ENCODE measurements at places on chromosomes 3 and 15. TPM values are rescaled to one million over a fixed set of nuclear protein-coding genes. Genes with fewer than 3 reads are reported as not detected.

- no peak for DNase-seq
Measured at GRCh38 chr3:11548721-11549131, 95.0 kb downstream of the VGLL4 start.

DNA sequence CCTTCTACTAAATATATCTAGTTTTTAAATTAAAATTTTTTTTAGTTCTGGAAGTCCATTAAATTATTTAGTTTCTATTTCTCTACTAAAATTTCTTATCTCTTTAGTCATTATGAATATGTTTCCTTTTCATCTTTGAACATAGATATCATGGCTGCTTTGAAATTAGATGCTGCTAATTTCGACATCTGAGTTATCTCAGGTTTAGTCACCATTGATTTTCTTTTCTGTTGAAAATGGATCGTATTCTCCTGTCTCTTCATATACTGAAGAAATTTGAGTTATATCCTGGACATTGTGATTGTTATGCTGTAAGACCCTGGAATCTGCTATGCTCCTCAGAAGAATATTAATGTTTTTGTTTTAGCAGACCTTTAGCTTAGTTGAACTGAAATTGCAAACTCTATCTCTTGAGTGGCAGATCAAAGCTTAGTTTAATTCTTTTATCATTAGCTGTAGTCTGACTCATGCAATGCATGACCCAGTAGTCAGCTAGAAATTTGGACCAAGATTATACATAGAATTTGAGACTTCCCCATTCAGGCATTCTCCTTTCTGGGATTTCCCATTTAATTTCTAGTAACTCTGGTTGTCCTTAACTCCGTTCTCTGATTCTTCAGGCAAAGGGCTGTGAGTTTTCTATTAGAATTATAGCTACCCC, 439.8 kb upstream of the IL12A start:
- no peak for DNase-seq

DNA sequence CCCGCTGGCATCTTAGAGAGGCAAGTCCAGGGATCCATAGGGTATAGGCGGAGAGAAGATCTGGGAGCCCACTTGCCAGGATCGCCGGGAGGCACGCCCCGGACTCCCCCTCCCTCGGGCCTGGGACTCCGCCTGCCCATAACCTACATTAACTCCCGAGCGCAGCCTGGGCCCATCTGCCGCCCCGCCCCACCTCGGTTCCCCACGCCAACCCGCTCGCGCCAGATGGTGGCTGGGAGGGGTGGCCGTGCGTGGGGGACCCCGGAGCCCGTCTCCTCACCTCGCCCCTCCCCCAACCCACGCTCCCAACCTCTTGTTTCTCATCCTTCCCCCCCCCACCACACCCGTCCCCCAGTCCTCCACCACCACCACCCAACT, 1.7 kb upstream of the DLL4 start:
- DNase-seq, result no peak

Gene HIGD2B
- total RNA-seq, result 0.24 TPM
